ENCODE measurements at places on chromosomes 3 and 15.

- DNase-seq, result no peak
These were observed 108.5 kb downstream of the SAMMSON start for GRCh38 chr3:70108072-70108471.

- no peak for DNase-seq
These were observed 65.9 kb downstream of the IGF2BP2 start for GRCh38 chr3:185758912-185759311.

DNA sequence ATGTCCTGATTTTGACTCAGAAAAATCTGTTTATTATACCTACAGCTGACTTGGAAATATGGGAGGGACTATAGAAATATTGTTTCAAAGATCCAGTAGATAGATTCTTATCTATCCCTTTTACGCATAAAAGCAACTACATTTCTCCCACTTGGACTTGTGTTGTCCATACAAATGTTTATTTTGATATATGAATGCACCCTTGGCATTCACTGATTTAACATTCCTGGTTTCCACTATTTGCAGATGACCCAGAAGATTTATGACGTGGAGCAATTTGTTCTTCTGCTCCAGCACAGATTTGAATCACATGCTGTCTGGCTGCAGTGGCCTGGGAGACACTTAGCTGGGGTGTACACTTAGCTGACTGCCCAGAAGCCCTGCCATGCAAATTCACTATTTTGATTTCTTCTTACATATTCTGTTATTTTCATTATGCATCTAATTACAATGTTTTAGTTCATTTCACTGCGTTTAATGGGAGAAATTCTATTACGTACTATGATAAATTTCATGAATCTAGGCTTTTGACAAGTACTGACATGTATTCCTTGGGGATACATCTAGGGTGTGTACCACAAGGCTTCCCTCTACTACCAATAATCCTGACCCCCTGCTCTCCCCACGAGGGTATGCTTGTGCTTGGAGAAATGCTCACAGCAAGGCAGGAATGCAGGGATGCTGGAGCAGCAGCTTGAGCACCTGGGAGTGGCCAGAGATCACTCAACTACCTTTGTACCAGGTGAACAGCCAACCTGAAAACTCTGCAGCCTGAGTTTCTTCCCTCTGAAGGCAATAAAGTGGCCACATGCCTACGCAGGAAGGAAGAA lies 223.6 kb upstream of the TBL1XR1 start:
- DNase-seq, result no peak

GRCh38 chr3:16168211-16168610 lies 6.3 kb upstream of the GALNT15 start:
- DNase-seq, result no peak

DNA sequence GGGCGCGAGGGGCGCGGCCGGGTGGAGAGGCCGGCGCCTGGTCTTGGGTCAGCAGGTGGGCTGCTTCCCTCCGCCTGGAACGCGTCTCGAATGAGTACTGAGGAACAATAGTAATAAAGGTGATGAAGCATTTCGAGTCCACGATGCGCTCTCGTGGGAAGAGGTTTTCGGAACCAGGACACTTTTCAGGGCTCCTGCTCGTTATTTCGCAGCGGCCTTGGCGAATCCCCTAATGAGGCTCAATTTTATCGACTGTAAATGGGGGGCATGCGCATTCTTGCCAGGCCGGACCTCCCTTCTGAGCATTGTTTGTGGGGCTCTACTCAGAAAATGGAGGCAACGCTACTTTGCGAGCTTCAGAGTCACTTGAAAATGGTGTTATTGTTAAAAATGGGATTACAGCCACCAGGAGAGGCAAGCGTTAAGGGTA lies 1.2 kb downstream of the NR2C2 start:
- DNase-seq, result no peak

DNA sequence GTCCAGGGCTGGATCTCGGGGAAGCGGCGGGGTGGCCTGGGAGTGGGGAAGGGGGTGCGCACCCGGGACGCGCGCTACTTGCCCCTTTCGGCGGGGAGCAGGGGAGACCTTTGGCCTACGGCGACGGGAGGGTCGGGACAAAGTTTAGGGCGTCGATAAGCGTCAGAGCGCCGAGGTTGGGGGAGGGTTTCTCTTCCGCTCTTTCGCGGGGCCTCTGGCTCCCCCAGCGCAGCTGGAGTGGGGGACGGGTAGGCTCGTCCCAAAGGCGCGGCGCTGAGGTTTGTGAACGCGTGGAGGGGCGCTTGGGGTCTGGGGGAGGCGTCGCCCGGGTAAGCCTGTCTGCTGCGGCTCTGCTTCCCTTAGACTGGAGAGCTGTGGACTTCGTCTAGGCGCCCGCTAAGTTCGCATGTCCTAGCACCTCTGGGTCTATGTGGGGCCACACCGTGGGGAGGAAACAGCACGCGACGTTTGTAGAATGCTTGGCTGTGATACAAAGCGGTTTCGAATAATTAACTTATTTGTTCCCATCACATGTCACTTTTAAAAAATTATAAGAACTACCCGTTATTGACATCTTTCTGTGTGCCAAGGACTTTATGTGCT lies 527 bp downstream of the B2M start:
- DNase-seq, result peak; percentile 74

GRCh38 chr15:78988361-78988911 lies 43.6 kb upstream of the CTSH start:
- peak; percentile 19 for DNase-seq

DNA sequence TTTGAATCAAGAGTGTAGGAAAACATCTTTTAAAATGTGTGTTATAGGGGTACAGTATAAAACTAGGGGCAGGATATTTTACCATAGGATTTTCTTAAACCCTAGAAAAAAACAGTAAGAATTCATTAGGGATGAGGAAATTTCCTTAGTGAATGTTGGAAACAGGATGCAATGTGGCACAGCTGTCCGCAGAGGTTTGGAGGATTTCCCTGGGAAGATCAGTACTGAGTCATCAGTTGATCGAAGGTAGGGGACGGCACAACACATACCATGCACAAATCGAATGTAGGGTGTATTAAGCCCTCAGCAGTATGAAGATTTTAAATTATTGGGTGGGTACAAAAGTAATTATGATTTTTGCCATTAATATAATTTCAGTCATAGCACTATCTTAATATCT lies 49.9 kb downstream of the FNDC3B start:
- DNase-seq, result no peak

DNA sequence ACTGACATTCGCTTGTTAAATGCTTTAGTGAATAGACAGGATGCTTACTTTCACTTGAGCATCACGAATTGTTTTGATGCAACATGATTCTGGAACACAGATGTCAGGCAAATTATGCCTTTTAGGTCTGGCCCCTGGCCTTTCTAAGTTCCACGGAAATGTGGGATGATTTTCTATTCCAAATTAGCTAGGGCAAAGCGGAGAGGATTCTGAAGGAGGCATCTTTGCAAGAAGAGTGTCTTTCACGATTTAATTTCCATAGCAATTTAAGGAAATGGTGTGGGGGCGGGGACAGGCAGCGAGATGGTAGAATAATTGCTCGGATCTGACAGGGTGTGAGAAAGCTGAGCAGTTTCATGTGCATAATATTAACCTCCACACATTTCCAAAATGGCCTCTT lies 238.5 kb upstream of the KCNMB2 start:
- no peak for DNase-seq
